MV-4-11 (cell line): ENCODE measurements at places on chromosomes 5 and 9.

DNA sequence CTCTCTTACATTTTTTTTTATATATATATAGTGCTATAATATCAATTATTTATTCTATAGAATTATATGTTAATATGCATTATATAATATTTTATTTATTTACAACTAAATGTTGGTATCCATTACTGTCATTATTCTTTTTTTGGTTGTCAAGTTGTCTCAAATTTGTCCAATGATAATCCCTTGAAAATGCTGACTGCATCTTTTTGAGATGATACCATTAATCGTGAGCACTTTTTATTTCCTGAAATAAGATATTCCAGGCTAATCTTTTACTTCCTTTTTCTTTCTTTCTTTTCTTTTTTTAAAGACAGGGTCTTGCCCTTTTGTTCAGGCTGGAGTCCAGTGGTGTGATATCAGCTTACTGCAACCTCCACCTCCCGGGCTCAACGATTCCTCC is 12.7 kb upstream of the MPDZ start:
- DNase-seq: no peak

GRCh38 chr5:172855597-172856292 is 21.7 kb downstream of the ERGIC1 start:
- DNase-seq: no peak

- DNase-seq: no peak
Observed at GRCh38 chr9:127194881-127195713, 69.5 kb upstream of the GARNL3 start.

GRCh38 chr5:7690557-7690956 is 160.4 kb downstream of the CFAP90 start:
- no peak for DNase-seq

GRCh38 chr5:150000990-150001659 is 586 bp downstream of the HMGXB3 start:
- peak; percentile 30 for DNase-seq

DNA sequence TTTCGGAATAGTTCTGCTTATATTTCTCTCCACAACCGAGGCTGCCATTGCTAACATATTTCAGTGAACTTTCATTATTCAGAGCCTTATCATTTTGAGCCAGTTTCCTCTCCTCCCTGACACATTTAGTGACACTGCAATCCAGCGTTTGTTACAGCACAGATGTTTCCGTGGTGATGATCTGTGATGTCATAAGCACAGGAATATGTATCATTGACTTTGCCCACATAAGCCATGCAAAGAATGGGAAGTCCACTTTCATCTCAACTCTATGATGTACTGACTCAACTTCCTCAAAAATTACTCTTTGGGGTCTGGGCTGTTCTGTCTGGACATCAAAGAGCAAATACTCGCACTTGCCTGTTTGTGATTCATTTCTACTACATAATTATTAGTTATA is 291.8 kb downstream of the EBF1 start:
- peak; percentile 73 for DNase-seq
